ENCODE measurements at places on chromosomes 11 and 22.

DNA sequence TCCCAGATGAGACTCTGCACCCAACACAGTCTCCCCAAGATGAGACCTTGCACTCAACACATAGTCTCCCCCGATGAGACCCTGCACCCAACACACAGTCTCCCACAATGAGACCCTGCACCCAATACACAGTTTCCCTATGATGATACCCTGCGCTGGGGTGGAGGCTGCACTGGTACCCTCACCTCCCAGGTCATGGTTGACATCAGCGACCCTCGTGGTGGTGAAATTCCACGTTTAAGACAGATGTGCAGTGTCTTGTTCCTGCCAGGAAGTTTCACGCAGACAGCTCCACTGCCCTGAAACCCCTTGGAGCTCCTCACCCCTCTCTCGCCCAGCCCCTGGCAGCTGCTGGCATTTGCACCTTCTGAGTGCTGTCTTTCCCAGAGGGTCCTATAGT, 9.5 kb downstream of the MUC5AC start:
- DNase-seq = no peak

GRCh38 chr11:13357232-13357631, 79.6 kb downstream of the BMAL1 start:
- DNase-seq = no peak

DNA sequence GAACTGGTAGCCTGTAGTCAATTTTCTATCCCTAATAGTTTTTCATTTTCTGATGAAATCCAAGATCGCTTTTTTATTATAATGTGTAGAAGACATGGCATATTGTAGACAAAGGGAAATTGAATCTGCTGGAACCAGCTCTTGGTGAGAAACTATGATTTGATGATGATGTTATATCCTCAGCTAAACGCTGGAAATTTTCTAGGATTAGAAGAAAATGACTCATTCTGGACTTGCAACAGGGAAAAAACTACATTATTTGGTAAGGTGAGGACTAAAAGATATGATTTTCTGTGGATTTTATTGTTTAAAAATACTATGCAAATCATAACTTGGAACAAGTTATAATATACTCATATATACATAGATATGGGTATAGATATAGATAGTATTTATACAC, 14.1 kb upstream of the PGM2L1 start:
- DNase-seq = no peak

DNA sequence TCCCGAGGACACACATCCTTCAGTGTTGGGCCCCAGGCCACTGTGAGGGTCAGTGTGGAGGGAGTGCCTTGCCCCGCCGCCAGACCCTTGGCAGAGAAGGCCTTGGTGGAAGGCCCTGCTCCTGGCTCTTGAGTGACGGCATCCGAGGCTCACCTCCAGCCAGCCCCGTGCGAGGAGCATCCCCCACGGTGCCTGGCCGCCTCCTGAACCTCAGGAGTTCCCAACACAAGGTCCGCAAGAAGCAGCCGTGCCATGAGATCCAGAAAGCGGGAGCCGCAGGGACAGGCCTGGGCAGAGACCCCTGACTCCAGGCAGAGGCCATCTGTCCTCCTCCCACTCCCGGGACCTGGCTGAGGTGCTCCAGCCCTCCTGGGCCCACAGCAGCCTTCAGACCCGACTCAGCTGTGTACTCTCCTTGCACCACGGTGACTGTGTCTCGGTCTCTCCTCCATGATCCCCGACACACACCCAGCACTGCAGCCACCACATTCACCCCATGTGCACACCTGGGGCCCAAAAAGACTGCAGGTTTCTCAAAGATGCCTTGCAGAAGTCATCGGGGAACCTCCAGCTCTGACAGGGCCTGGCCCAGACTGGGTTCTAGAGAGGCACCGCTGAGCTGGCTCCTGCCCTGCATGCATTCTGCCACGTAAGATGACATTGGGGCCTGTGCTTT, 870.2 kb downstream of the BRD1 start:
- DNase-seq = no peak

DNA sequence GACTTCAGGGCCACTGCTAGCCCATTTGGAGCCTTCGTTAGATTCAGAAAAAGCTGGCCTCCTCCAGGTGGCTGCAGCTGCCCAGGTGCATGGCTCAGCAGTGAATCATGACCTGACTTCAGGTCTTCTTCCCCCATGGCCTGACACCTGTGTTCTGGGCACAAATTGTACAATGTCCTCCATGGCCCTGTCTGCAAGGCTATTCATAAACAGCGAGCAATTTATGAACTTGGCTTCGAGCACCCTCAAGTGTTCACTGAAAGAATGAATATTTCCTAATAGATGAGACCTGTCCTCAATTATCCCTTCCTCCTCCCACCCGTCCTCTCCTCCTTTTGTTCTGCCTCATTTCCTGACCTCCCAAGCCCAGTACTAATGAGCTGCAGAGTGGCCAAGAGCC, 12.2 kb upstream of the VPS37C start:
- no peak for DNase-seq

DNA sequence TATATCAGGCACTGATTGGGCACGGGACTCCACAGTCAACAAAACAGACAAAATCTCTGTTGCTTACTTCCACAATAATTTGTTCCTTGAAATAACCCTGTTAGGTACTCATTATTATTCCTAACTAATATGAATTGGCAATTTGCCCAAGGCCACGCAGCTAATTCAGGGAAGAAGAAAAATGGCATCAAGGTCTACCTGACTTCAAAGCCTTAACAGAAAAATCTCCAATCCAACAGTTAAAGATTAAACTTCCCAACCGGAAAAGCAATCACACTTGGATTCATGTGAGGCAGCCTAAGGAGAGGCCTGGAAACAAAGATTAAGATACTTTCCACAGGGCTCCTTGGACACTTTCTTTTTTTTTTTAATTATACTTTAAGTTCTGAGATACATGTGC, 68.9 kb downstream of the PRCP start:
- no peak for DNase-seq

GRCh38 chr11:77753230-77753629, 67.3 kb downstream of the RSF1 start:
- no peak for DNase-seq

DNA sequence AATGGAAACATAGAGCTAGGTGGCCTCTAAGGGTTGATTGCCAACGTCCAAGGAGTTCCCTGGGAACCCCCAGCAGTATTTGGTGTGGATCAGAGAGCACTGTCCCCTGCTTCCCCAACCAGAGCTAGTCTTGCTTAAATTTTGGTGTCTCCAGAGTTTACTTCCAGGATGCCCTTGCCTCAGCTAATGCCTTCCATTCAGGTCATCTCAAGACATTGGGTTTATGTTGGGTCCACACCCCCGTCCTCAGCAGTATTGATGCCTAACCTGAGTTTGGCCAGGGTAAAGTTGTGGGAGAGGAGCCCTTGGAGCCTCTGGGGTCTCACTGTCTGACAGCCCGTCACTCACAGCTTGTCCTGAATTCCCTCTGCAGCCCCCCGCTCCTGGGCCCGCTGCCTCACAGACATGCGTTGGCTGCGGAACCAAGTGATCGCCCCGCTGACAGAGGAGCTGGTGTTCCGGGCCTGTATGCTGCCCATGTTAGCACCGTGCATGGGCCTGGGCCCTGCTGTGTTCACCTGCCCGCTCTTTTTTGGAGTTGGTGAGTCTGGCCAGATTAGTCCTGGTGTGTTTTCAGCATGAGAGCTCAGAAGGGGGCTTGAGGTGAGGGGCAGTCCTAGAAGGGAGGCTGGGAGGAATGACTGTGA, 1.4 kb downstream of the RCE1 start:
- no peak for DNase-seq

DNA sequence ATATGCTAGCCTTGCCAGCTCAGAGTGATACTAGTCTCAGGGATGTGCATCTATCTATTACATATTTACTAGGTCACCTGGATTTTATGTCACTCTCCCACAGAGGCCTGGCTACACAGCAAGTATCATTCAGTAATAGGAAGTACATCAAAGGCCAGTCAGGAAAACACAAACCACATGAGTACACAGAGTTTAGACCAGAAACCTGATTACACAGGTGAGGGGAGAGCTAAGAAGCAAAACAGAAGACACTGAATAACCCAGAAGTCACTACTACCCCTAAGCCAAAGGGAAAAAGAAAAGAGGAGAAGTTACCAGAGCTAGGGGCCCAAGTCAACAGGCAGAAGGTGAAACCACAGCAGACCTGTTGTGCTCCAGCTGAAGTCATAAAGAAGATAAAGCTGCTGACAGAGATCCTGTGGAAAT, 13.3 kb downstream of the LPXN start:
- no peak for DNase-seq

DNA sequence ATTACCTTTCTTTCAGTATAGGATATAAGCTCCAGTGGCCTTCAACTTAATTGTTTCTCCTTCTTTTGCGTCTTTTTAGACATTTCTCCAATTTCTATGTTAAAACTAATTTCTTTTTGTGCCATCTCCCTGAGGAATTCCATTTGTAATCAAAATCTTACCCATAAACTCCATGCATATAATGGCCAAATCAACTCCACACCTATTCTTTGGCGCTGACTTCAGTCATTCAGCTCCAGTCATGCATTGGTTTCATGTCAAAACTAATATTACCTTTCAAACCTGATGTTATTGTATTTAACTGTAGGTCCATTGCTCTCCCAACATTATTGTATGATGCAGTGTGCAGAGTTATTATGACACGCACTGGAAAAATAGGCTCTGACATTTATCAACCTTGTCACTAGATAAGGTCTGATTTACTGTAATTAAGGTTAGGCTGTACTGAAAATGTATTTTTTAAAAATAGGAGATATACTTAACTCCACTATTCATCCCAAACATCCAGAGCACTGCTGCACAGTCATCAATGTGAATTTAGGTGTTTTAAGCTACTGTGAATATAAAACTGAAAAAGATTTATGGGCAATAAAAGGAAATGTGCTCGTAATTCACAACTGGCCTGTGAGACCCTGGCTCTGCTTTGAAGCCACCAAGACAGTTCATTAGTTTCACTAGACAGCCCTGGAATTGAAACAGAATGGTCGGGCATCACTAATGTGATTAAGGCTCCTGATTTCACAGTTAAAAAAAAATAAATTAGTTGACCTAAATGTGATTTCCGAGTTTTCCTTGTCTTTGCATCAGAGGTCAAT, 180.6 kb upstream of the GRIA4 start:
- DNase-seq = no peak

DNA sequence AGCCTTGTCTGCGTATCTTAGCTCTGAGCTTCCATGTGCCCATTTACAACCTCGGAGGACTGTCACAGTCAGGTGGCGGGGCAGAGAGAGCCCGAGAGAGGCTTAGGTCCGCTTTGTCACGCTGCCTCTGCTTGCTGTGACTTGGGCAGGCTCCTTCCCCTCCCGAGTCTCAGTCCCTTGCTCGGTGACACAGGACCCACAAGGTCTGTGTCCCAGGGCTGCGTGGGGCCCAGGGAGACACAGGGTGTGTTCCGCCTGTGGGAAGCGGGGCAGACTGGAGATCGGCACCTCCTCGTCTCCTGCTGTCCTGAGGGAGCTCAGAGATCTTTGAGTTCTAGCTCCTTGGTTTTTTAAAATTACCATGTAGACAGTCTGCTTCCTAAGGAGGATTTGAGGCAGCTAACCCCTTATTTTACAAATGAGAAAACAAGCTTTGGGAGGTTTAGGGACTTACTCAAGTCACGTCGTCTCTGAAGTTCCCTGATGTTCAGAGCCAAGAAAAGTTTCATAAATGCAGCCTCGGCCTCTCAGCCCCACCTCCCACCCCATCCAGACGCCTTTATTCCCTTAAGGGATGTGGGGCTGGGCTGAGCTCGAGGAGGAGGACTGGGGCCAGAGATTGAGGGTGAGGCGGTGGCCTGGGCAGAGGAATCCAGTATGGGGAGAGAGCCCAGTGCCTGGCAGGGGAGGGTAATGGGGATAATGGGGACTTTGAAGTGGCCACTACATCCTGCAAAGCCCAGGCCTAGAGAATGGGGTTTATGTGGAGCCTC, 103.6 kb downstream of the NECTIN1 start:
- DNase-seq = no peak
